Activated CD4-positive, alpha-beta memory T cell treated with anti-CD3 and anti-CD28 coated beads, Interleukin-2, amount 10 ng/mL, durations not matched to agents 7 days and 5 days (primary cell): ENCODE measurements at places on chromosomes 13 and 19. TPM values are rescaled to one million over a fixed set of nuclear protein-coding genes. Genes with fewer than 3 reads are reported as not detected.

DNA sequence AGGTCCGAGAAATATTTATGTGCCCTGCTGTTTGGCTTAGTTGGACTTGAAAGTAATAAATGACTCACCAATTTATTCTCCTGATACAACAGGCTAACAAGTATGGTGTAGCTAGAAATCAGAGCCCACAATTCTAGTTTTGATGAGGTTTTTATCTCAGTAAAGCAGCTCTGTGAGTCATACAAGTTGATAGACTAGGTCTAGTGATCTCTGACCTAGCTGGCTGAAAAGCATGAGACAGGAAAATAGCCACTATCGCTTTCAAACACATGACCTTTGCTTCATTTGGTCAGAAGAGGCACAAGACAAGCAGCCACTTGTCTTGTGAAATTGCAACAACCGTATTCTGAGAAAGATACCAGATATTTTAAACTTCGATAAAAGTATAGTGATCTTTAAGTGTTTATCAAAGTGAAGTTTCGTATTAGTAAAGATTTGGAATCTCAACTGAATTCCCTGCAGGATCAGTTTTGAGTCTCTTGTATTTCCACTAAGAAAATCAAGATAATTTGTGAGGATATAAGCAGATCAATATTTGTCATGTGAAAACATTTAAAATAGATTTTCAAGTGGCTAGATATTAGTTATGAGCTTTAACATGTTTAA, 126.7 kb downstream of the MAB21L1 start:
- no peak overlapping the region for H3K27ac ChIP-seq
- no peaks in the 10 kb centered on the region for H3K36me3 ChIP-seq
- H3K27me3 ChIP-seq: no peaks in the 10 kb centered on the region
- H3K4me1 ChIP-seq: no peaks in the 10 kb centered on the region

DNA sequence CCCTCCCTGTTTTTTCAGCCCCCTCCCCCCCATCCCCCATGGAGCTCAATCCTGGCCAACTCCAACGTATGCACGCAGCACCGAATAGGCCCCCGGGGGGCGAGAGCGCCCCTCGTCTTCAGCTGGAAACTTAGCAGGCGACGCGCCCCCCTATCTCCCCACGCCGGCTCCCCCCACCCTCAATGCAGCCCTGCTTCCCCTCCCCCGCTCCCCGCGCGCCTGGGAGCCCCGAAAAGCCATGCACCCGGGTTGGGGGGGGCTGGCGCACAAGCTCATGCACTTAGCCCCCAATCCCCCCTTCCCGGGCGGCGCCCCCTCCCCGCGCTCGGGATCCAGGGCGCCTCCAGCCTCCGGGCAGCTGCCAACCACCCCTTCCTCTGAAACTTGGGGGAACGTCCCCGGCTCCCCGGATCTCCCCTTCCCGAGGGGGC, 508 bp downstream of the ZBTB7A start:
- H3K4me1 ChIP-seq: peaks cover 41% of the 10 kb centered on the region
- peak overlapping the region; percentile 63 for H3K27ac ChIP-seq
- peaks cover 14% of the 10 kb centered on the region for H3K36me3 ChIP-seq
- H3K4me3 ChIP-seq: peak overlapping the region; percentile 65
- DNase-seq: no peak

DNA sequence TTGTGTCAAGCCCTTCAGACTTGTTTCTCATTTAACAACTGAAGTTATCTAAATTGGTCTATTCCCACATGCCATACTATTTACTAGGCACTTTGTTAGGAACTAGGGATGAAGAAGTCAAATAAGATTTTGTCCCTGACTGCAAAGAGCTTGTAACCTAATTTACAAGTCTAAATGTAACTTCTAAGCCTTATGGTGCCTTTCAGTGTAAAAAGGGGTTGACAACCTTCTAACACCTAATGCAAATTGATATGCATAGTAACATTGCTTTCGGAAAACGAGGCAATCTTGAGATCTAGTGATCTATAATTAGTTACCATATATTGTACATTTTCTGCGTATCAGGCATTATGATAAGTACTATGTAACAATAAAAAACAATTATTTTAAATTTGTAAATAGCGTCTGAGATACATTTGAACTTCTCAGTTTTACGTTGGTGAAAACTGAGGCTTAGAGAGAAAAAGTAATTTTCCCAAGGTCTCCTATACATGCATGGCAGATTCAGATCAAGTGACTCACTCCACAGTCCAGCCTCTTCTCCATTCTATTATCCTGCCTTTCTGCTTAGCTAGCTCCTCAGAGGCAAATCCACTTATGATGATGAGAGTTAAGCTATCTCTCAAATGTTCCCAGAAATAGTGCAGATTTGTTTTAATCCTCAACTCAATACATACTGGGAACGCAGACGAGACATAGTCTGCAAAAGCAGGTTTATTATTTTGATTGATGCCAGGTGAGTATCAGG, 764.9 kb upstream of the SLITRK5 start:
- no peak overlapping the region for H3K27ac ChIP-seq
- DNase-seq: no peak
- no peaks in the 10 kb centered on the region for H3K4me1 ChIP-seq
- H3K27me3 ChIP-seq: no peaks in the 10 kb centered on the region

DNA sequence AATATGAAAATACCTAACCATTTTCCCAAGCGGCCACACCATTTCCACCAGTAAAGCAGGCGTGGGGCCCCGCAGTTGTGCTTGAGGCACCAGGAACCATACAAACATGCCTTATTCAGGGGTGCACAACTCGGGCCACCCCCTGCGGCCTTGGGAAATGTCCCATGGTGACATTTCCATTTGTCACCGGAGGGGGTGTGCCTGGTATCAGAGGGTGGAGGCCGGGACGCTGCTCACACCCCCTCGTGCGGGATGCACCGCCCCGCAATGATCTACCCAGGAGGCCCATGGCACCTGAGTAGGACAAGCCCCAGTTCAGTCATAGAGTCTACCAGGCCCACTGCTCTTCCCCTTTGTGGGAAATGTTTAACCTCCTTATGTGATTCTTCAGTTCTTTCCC, 218.8 kb downstream of the TEX29 start:
- H3K36me3 ChIP-seq: no peaks in the 10 kb centered on the region
- H3K4me3 ChIP-seq: no peak overlapping the region
- no peaks in the 10 kb centered on the region for H3K4me1 ChIP-seq
- no peak overlapping the region for H3K27ac ChIP-seq
- DNase-seq: no peak

DNA sequence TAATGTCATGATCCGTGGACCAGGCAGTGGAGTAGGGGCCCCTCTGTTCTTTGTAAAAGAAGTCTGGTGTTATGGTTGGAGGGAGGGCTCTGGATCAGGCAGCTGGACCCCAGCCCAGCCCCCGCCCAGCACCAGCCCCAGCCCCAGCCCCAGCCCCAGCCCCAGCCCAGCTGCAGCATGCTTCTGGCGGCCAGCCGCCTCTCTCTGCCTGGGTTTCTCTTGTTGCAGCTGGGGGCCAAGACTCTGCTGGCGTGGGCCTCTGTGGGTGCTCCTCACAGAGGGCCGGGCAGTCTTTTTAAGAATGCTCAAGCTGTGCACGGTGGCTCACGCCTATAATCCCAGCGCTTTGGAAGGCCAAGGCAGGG, 17.9 kb downstream of the DOT1L start:
- peaks cover 8% of the 10 kb centered on the region for H3K4me1 ChIP-seq
- no peak overlapping the region for H3K27ac ChIP-seq
- peaks cover 33% of the 10 kb centered on the region for H3K36me3 ChIP-seq

Gene LAIR1
- 56.6 TPM for total RNA-seq

- peaks cover 34% of the 10 kb centered on the region for H3K4me1 ChIP-seq
- peak within 1 kb of the TSS; percentile 89 for H3K4me3 ChIP-seq
- H3K27ac ChIP-seq: peak within 1 kb of the TSS; percentile 88
Measured at GRCh38 chr19:52095172-52096014, at the start of gene ZNF841. TSS of gene ZNF841 (minus strand) at chr19:52095765. CDS start at chr19:52084801, 10,964 bp downstream.

DNA sequence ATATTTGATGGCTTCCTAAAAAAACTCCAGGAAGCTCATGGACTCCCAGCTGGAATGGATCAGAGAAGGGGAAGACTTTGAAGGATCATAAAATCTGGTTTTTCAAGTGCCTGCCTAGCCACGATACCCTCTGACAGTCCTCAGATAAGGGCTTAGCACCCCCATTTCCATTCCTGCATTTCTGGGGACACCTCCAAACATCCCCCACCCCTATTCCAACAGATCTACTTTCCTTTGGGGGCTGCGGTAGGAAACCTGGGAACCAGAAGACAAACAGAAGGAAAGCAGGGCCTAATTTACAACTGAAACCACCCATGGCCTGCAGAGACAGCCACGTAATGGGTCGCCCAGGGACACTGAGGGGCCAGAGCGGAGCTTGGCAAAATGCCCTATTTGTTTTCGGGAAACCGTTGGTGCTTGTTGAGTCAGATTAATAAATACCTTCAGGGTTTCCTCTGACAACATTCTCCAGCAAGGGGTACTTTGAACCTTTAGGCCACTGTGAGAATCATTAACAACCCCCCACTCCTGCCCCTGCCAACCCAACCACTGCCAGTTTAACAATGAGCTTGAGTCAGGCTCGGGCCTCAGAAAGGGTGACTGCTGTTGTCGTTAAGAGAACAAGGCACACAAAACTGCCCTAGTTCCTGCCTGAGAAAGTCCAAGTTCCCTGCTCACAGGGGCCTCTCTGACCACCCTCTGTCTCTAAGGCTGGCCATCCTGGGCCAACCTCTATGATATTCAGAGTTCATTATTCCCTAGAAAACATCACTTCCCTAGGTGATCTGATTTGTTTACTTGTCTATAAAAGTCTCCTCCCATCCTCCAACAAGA, 23.5 kb downstream of the RHPN2 start:
- H3K4me1 ChIP-seq: peaks cover 7% of the 10 kb centered on the region
- no peak for DNase-seq
- H3K27ac ChIP-seq: no peak overlapping the region
- no peak overlapping the region for H3K4me3 ChIP-seq
- no peaks in the 10 kb centered on the region for H3K36me3 ChIP-seq
- no peaks in the 10 kb centered on the region for H3K27me3 ChIP-seq

- H3K27ac ChIP-seq: no peak overlapping the region
- H3K4me1 ChIP-seq: peaks cover 3% of the 10 kb centered on the region
- peaks cover 43% of the 10 kb centered on the region for H3K36me3 ChIP-seq
- no peaks in the 10 kb centered on the region for H3K27me3 ChIP-seq
Measured at GRCh38 chr13:112567161-112567862, 20.6 kb downstream of the TUBGCP3 start.

- H3K36me3 ChIP-seq: no peaks in the 10 kb centered on the region
- H3K4me3 ChIP-seq: no peak overlapping the region
- H3K4me1 ChIP-seq: peaks cover under 1% of the 10 kb centered on the region
- no peak overlapping the region for H3K27ac ChIP-seq
- no peak for DNase-seq
Measured at GRCh38 chr13:36925603-36926002, 5.6 kb upstream of the SMAD9 start.

DNA sequence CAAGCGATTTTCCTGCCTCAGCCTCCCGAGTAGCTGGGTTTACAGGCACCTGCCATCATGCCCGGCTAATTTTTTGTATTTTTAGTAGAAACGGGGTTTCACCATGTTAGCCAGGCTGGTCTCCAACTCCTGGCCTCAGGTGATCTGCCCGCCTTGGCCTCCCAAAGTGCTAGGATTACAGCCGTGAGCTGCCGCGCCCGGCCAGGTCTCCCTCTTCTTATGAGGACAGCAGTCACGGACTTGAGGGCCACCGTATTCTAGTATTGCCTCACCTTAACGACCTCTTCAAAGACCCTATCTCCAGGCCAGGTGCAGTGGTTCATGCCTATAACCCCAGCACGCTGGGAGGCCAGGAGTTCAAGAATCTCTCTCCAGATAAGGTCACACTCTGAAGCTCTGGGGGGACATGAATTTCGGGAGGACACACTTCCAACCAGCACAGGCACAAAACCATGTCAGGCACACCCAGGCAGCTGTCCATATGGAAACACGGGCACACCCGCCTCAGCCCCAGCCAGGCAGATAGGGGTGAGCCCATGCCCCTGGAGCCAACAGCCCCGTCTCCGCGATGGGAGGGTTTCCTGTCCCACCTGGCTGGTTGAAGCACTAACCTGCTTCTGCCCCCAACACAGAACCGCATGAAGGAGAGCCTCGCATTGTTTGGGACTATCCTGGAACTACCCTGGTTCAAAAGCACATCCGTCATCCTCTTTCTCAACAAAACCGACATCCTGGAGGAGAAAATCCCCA, 21.3 kb upstream of the S1PR4 start:
- H3K4me3 ChIP-seq: no peak overlapping the region
- peaks cover 31% of the 10 kb centered on the region for H3K4me1 ChIP-seq
- H3K36me3 ChIP-seq: peaks cover 28% of the 10 kb centered on the region
- peak overlapping the region; percentile 49 for H3K27ac ChIP-seq

DNA sequence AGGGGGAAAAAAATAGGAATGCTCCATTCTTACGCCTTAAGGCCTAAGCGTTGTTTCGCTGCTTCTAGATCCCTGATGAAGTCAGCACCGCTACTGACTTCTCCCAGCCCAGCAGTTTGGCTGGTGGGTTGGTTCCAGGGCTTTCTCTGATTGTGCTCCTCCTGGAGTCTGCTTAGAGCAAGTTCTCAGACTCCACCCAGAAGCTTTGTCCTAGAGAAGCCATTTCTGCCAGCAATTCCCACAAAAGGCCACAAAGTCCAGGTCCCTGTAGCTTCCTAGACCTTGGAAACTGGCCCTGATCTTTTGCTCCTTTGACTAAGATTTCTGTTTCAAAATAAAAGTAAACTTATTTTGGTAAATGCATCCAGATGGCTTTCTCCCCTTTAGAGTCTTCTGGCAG, 65.4 kb downstream of the KCTD12 start:
- H3K4me3 ChIP-seq: no peak overlapping the region
- peaks cover 17% of the 10 kb centered on the region for H3K27me3 ChIP-seq
- H3K27ac ChIP-seq: no peak overlapping the region
- H3K36me3 ChIP-seq: no peaks in the 10 kb centered on the region

Gene ZNF763
- 1.4 TPM for total RNA-seq

Gene ZNF544
- 47.5 TPM for total RNA-seq

Gene CACNG7
- total RNA-seq: not detected

DNA sequence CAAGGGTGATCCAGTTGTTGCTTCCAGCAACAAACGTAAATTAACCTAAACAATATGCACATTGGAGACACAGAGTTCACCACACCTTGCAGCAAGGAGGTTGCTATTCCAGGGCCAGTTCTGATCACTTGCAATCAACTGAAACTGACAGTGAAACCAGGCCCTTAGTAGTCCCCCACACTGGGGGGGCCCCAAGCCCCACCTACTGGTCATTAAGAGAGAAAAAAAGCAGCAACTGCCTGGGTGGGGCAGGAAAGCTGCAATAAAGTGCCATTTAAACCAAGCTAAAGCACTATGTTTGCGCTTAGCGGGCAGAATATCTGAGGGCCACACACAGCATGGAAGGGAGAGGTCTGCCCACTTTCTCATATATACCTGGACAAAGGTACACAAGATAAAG, 51.5 kb downstream of the ATP7B start:
- peaks cover 56% of the 10 kb centered on the region for H3K4me1 ChIP-seq
- DNase-seq: no peak
- peaks cover 2% of the 10 kb centered on the region for H3K27me3 ChIP-seq
- no peak overlapping the region for H3K27ac ChIP-seq
- no peaks in the 10 kb centered on the region for H3K36me3 ChIP-seq

Gene CEACAM3
- total RNA-seq: not detected

- peak; percentile 31 for DNase-seq
- no peaks in the 10 kb centered on the region for H3K27me3 ChIP-seq
- peaks cover 30% of the 10 kb centered on the region for H3K36me3 ChIP-seq
- peak overlapping the region; percentile 85 for H3K27ac ChIP-seq
Measured at GRCh38 chr19:22052644-22053013, 345 bp downstream of the ZNF257 start.
